ENCODE measurements at places on chromosomes 1 and 21.

- no peak for DNase-seq
Measured at GRCh38 chr1:100452641-100453040, 85.3 kb upstream of the GPR88 start.

GRCh38 chr1:18347559-18347958, 133.2 kb upstream of the KLHDC7A start:
- DNase-seq = no peak

DNA sequence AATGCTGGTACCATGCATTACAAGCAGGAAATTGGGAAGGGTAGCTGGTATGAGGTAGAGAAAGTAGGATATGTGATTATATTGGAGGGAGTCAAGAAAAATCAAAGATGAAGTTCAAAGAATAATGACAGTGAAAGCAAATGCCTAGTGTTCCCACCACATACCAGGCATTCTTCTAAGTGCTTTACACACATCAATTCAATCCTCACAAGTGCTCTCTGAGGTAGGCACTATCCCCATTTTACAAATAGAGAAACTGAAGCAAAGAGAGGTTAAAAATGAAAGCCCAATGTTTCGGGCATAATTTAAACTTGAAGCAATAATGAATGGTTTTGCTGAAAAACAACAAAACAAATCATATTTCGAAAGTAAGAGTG, 40.1 kb upstream of the MCOLN3 start:
- no peak for DNase-seq

DNA sequence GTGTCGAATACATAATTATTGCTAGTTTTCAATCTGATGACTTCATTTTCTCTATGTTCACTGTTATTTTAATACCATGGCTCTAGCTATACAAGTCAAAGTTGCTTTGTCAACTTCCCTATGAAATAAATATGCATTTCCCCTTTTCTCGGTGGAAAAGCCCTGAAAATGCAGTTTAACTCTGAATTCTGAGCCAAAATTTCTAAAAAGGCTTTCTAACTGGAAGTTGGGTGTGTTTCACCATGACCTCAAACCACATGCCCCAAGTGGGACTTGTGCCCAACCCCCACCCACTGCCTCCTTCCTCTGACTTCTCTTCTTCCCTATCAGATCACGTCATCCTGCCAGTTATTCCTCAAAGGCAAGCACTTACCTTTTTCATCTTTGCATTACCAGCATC, 8.9 kb downstream of the MKNK1 start:
- DNase-seq = no peak

GRCh38 chr21:44337449-44337848, 1.7 kb downstream of the CFAP410 start:
- DNase-seq = no peak

DNA sequence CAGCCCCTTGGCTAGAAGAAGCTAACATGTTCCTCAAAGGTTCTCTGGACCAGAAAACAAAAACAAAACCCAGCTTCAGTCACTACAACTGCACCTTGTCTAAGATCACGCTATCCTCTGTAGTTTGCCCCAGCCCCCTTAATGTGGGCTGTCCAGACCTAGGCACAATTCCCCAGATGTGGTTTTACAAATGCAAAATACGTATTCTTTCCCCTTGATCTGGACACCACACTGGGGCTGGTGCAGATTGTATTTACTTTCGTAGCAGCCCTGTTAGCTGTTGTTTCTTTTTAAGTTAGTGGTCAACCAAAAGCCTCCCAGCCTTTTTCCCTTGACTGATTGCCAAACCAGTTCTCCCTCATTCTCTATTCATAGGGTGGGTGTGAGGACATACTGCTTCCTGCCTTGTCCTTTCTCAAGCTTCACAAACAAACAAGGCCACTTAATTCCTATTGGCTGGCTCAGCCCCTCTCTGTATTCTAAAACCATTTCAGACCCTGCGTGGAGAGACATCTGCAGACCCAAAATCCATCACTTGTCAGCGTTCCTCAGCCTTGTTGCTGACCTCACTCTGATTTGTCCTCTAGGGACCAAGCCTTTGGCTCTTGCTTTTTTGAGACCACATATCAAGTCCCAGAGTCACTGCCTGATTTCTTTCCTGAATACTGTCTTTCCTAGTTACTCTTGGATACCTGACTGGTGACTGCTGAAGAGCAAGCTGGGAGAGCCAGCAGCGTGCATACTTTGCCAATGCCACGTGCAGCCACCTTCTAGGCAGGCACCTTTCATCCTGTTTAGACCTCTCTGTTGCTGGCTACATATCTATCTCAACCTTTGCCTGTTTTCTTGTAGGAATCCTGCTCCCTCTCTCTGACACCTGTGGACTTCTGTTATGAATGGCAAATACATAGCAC, 96.4 kb upstream of the RAB3GAP2 start:
- no peak for DNase-seq

- DNase-seq = no peak
Measured at GRCh38 chr1:93979718-93980319, 70.6 kb upstream of the GCLM start.

GRCh38 chr1:197967066-197967465, 49.9 kb downstream of the LHX9 start:
- DNase-seq = no peak

DNA sequence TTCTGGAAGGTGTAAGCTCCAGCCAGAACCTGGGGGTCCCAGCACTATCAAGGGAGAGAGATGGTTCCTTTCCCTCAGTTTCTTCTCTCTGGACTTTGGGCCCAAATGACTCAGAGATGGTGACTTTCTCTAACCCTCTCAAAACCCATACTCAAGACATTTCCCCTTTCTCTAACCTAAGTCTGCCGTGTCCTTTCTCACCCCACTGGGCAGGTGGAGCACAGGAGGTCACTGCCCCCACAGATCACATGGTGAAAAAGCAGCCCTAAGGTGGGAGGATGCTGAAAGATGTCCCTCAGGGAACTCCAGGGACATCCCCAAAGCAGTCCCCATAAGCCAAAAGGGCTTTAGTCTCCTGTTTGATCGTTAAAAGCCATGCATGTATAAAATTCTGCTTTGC, 173.7 kb downstream of the HIVEP3 start:
- no peak for DNase-seq

GRCh38 chr1:226125097-226125630, 61.4 kb downstream of the ACBD3 start:
- DNase-seq = peak; percentile 59

DNA sequence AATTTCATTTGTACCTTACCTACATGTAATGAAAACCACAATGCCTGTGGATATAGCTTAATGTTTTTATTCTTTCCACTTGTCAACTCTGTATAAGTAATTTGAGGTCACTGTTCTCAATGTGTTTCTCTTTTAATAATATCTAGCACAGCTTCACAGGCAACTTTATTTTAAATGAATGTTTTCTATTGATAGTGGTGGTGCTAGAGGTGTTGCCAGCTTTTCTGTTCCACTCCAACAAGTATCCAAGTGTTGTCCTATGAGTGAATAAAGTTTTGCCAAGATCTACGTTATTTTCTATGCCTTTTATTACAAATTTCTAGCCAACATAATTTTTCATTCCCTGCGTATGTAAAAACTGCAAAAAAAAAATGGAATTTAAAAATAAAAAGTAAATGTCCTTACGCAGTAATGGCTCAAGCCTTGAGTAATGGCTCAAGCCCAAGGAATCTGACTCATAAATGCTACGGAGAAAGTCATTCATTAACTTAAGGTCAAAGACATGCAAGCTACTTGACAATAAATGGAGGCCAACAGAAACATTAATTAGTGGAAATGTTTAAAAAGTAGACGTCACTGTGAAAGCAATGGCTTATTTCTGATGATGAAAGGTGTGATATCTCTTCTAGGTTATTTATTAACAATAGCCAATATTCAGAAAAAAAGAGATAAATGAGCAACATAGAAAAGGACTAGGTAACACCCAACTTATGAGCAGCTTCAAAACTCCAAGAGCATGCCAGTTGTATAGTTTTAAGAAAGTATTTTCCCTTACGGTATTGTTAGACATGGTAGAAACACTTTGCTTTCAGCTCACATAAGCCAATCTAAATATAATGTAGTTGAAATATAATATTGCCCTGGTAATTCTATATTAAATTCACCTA, 71.4 kb downstream of the SLC44A5 start:
- DNase-seq = no peak

GRCh38 chr1:207851696-207852095, 59.2 kb downstream of the CD34 start:
- no peak for DNase-seq

DNA sequence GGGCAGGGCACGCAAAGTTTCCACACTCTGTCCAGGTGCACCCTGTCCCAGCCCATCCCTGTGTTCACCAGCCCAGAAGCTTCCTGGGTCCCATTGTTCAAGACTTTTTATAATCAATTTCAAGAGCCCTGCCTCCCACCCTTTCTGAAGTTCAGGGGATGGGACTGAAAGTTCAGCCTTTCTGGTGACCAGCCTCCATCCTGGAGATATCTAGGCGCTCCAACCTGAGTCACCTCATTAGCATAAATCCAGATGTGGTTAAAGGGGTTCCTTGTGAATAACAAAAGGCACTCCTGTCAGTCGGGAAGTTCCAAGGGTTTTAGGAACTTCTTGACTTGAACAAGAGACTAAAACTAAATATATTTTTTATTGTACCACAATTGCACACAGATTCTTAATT, 48.4 kb upstream of the RAP1A start:
- DNase-seq = no peak

GRCh38 chr1:33234131-33234530, 22.2 kb upstream of the ZNF362 start:
- no peak for DNase-seq

GRCh38 chr1:166511761-166512160, 327.5 kb upstream of the POGK start:
- no peak for DNase-seq

GRCh38 chr1:93681989-93682412, 364 bp upstream of the BCAR3 start:
- no peak for DNase-seq

DNA sequence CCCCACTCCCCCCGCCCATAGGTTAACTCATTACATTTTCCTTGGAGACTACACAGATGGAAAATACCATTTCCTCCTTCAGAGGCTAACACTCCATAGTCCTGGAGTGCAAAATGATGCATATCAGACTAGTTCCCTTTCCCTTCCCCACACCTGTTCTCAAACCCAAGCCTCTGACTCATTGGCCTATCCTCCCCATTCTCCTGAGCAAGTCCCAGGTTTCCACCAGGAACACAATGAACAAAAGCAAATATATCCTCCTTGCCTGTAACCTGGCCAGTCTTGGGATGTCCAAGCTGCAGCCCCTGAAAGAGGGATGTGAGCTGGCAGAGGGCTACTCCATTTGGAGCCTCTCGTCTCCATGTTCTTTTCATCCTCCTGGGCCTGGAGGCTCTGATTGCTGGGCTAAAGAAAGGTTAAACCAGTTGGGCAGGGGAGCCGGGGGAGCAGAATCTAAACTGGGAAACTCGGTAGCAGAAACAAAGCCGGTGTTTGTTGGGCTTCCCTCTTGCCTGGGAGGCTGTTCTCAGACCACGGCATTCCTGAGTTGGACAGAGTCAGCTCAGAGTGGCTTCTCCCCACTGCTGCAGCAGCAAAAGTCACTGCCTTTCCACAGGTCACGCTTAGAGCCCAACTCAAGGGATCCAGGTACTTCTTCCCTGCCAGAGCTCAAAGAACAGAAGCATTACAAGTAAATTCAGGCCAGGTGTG, 13.9 kb downstream of the SSR2 start:
- DNase-seq = no peak

DNA sequence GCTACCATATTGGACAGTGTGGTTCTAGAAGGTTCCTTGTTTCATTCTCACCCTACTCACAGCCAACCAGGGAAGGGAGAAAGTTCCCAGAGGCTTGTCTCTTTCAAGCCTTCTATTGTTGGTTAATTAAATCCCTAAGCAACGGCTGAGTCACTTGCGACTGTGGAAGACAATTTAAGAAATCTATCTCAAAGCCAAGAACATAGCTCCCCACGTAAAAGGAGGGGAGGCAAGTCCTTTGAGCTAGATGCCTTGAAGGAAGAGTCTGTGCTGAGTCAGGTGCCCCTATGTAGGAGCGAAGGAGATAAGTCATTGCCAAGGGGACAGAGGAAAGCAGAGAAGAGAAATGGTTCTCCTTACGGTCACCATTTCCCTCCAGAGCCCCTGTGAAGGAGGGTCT, 79.4 kb upstream of the PPP2R5A start:
- DNase-seq = no peak

- DNase-seq = no peak
Measured at GRCh38 chr21:28523367-28523766, 469.3 kb downstream of the LTN1 start.

DNA sequence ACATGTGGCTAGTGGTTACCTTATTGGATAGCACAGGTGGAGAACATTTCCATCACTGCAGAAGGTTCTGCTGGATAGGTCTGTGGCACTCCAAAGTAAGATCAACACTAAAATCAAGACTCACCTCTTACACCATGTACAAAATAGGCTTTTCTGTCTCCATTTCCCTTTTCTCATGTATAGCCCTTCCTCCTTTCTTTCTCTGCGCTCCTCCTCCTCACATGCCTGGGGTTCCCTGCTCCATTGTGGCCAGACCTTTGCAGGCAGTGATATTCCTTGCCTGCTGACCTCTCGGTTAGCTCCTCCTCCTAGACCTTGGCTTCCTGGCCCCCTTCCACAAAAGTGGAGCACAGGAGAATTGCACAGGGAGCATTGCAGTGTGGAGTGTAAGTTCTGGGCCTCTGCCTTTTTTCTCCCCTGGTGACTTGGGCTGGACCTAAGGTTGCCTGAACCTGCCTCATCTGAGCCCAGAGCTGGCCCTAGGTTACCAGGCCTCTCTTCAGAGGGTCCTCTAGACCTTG, 33.2 kb upstream of the RBM15 start:
- DNase-seq = no peak

DNA sequence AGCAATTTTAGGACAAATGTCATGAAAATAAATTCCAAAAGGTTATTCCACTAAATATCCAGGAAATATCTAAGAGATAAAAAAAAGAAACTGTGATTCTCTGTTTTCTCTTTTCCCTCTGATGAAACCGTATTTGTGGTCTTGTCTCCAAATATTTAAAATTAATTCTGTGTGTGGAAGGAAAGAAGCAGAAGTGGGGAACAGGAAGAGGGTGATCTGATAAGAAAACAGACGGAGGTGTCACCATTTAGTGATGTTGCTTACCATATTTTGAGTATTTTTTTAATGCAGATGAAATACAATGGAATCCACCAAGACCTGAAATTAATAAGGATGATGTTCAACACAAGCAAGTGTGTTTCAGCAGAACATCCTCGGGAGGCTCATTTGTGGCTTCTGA, 29.6 kb downstream of the CLCA1 start:
- no peak for DNase-seq

- no peak for DNase-seq
Measured at GRCh38 chr1:167861664-167862381, 52.1 kb downstream of the ADCY10 start.

DNA sequence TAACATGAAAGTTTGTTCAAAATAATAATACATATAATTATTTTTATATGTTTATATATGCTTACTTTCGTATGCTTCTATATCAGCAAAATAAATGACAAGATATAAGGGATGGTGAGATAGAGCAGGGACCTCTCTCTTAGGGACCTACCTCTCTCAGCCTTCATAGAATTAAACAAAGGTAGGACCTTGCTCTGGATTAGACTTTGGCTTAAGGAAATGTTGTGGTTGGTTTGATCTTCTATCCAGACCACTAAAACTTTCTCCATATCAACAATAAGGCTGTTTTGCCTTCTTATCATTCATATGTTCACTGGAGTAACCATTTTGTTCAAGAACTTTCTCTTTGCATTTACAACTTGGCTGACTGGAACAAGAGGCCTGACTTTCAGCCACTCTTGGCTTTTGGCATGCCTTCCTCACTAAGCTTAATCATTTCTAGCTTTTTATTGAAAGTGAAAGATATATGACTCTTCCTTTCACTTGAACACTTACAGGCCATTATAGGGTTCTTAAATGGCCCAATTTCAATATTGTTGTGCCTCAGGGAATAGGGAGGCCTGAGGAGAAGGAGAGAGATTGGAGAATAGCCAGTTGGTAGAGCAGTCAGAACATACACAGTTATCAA, 14.4 kb downstream of the FRRS1 start:
- no peak for DNase-seq

Measured in T-helper 22 cell (primary cell).